ENCODE measurements at places on chromosomes 3 and 15.
A peak's percentile ranks its signal among the peaks of the same experiment; 100 is the strongest.

DNA sequence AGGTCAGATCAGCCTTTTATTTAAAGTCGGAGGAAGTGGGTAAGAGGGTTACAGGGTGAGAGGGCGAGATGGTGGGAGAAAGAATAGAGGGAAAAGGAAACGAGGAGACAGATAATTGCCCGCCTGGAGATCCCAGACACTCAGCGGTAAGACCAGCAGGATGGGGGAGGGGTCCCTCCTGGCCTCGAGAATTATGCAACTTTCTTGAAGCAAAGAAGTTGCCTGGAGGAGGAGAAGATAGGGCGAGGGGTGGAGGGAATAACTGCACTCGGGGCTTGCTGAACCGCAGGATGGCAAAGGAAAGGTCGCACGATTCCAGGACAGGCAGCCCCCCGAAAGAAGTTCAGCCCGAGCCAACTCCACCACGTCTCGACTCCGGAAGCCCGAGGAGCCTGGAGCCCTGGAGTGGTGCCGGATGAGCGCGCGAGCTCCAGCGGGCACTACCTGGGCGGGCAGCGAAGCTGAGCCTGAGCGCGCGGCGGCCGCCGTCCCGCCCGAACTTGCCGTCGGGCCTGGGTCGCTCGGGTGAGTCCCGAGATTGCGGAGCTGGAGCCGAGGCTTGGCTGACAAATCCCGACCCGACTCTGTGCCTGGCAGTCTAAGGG lies 402 bp downstream of the WWTR1 start:
- DNase-seq: no peak

- DNase-seq: no peak
Measured at GRCh38 chr3:11581237-11582190, 62.2 kb downstream of the VGLL4 start.

DNA sequence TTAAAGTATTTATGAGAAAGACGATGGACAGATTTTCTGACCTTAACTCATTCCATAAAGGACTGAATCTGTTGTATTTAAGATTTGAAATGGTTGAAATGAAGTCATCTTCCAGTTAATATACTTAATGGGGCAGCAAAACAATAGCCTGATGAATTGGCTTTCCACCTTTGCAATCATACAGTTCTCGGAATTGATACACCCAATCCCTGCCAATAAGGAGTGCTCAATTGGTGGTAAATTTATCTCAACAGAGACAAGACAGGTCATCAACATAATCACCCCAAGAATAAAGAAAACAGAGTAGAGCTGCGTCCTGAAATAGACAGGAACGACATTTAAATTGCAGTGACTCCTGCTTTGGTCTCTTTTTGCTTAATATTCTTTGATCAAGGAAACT lies 11.2 kb downstream of the ANXA2 start:
- no peak for DNase-seq

DNA sequence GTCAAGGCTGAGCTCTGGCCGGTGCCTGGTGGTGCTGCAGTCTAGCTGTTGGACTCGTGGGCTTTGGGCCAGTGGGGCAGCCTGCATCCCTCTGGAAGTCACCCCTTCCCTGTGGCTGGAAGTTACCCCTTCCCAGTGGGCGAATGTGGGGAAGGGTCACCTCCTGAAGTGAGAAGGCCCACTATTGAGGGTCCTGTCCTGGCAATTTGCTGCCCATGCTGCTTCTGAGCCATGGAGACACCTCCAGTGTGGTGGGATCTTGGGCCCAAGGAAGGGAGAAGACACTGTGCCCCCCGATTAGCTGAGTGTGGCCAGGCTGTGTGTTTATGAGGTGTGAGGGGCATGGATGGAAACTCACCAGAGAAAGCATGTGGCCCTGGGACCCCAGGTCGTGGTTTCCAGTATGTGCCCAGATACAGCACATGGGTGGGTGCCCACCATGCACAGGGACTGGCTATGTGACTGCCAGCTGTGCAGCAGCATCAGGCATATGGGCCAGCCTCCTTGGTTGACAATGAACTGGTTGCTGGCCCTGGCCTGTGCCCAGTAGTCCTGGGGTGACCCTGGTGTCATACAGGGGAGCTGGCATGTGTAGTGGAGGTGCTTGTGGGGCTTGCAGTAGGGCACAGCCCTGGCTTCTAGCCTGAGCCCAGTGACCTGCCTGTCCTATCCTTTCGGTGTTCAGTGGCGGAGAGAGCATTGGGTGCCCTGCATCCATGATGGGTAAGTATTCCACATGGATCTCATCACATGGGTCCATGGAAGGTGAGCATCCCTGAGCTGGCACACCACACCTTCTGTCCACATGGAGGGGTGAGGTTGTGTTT lies 221.2 kb downstream of the SNRPN start:
- DNase-seq: no peak

DNA sequence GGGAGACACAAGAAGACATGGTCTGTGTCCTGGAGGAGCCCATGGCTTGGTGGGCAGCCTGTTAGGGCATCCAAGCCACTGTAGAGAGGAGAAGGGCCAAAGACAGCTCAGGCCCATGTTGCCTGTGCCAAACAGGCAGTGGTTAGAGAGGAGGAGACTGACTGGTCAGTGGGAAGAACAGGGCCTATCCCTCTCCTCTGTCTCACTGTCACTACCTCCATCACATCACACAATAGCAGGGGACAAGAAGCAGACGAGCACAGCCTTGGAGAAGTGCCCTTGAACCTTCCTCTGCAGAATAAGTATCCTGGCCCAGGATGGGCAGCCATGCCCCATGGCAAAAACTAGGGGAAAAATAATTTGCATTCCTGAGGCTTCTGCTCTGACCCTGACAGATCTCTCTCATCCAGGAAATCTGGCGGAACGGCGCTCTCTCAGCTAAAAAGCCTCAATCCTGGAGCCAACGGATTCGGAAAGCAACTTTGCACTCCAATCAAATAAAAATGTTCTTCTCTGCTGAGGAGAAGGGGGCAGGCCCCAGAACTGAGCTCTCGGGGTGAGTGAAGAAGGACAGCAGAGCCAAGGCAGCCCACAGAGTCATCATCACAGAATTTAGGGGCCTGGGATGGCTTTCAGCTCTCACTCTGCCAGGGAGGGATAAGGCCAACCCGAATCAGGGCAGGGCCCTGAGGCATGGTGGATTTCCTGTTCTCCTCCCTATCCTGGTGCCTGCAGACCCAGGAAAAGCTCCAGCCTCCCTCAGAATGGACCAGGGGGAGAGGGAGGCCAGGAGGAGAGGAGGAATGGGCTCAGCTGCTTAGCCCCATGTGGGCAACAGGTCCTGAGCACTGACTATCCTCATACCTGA lies 1.6 kb downstream of the SHF start:
- no peak for DNase-seq

DNA sequence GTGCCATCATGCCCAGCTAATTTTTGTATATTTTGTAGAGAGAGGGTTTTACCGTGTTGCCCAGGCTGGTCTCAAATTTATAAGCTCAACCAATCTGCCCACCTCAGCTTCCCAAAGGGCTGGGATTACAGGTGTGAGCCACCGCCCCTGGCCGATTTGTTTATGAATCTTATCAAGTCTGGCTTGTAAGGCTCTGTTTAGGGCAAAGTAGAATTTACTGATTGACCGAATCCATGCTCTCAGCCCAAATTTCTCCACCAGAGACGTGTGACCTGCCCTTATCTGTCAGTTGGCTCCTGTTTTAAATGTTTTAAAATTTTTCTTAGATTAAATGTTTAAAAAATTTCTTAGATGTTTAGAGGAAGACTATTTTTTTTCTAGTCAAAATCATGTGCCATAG lies 19.5 kb downstream of the RAD54L2 start:
- DNase-seq: no peak

- DNase-seq: no peak
Measured at GRCh38 chr15:99443768-99444446, 121.9 kb upstream of the MEF2A start.

GRCh38 chr3:4748701-4749378 lies 230.4 kb upstream of the BHLHE40 start:
- DNase-seq: no peak

- DNase-seq: no peak
Measured at GRCh38 chr15:99486371-99487336, 79.1 kb upstream of the MEF2A start.

- peak; percentile 16 for DNase-seq
Measured at GRCh38 chr15:75836959-75837334, 6.3 kb upstream of the UBE2Q2 start.

- DNase-seq: no peak
Measured at GRCh38 chr15:80856809-80857377, 77.7 kb downstream of the CEMIP start.

DNA sequence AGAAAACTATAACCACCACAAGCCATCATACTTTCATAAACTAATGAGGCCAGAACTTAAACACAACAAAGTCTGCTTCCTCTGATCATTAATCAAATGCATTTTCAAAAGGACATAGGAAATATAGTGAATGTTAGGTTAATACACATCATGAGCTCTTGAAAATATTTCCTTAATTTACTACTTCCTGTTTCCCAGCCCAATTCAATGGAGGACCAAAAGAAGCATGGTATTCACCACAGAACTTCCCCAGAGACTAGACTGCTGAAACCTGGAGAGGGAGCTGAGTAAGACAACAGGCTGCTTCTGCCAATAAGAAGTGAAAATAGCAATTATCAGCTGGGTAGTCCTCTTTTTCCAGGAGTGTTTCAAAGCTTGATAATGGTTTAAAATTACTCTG lies 250.3 kb downstream of the ULK4 start:
- DNase-seq: no peak

GRCh38 chr15:72161361-72162132 lies 36.0 kb downstream of the GRAMD2A start:
- DNase-seq: no peak

DNA sequence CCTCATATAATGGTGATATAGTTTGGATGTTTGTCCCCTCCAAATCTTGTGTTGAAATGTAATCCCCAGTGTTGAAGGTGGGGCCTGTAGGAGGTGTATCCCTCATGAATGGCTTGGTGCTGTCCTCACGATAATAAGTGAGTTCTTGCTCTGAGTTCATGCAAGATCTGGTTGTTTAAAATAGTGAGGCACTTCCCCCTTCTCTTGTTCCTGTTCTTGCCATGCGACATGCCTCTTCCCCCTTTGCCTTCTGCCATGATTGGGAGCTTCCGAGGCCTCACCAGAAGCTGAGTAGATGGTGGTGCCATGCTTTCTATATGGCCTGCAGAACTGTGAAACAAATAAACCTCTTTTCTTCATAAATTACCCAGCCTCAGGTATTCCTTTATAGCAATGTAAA lies 39.2 kb downstream of the REC114 start:
- DNase-seq: no peak

DNA sequence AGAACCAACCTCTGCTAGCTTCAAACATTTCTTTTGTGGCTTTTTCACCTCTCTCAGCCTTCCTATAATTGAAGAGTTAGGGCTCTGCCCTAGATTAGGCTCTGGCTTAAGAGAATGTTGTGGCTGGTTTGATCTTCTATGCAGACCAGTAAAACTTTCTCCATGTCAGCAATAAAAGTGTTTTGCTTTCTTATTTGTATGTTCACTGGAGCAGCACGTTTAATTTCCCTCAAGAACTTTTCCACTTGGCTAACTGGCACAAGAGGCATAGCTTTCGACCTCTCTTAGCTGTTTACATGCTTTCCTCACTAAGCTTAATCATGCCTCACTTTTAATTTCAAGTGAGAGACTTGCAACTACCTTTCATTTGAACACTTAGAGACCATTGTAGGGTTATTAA lies 964.7 kb downstream of the ROBO2 start:
- DNase-seq: no peak

GRCh38 chr15:42282344-42282743 lies 9.1 kb upstream of the TMEM87A start:
- DNase-seq: no peak

DNA sequence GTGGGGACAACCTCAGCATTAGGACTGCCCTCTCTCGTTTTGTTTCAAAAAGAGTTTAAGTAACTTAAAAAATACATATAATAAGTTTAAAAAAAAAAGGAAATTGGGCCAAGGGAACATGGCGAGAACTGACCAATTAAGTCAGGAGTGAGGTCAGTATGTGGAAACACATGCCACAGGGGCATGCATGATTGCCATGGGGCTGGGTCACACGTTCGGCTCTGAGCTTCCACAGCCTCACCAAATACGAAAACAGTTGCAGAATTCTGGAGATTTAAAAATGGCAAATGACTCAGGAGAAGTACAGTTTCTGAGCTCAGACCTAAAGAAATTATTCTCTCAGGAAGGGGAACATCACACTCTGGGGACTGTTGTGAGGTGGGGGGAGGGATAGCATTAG lies 24.1 kb downstream of the PDE8A start:
- no peak for DNase-seq

DNA sequence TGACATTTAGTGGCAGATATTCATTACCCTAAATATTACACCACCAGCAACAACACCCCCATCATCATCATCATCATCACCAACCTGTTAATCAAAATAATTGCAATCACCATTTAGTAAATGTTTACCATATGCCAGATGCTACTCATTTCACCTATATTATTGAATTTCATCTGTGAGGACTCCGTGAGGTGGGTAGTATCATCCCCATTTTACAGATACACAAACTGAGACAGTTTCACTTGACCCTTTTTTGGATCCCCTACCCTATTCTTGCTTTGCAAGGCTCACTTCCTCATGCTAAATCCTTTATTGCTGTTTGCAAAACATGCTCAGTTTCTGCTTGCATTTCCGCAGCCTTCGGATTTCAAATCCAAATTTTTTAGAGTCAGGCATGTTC lies 18.3 kb upstream of the DET1 start:
- no peak for DNase-seq

- DNase-seq: no peak
Measured at GRCh38 chr3:40312661-40313226, 3.2 kb downstream of the EIF1B start.

DNA sequence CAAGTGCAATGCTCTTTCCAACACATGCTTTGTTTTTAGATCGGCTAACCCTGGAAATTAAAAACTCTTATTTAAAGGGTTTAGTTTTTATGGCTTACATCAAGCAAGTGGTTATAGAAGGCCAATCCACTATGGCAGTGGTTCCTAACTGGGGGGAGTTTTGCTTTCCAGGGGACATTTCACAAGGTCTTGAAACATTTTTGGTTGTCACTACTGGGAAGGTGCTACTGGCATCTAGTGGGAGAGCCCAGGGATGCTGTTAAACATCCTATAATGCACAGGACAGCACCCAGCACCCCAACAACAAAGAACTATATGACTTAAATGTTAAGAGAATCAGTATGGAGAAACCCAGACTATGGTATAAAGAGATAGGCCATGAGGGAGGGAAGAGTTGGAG lies 439.0 kb downstream of the NTRK3 start:
- no peak for DNase-seq

DNA sequence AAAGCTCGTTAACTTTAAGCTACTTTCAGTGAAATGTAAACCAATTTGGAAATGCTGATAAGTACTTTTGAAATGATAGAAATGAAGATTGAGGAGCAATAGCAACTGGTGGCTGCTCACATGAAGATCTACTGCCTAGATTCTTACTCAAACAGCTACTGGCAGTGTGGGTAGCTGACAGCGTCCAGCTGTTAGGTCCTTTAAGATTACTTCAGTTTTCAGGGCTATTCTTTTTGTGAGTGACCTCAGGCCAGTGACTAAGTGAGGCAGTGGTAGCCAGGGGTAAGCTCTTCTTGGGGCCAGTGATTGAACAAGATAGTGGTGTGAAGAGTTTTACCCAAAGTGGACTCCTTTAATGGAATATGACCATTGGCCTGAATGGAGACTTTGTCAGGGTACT lies 41.3 kb downstream of the NECTIN3 start:
- DNase-seq: no peak

All from activated T-helper 1 cell treated with Interleukin-2 at 50 U/mL for 16 hours (primary cell).